AML-193 (cell line): ENCODE measurements at places on chromosomes 6 and 20.
A peak's percentile ranks its signal among the peaks of the same experiment; 100 is the strongest.

- DNase-seq, result no peak
These were observed 247.3 kb downstream of the ZNF217 start for GRCh38 chr20:53346335-53346648.

DNA sequence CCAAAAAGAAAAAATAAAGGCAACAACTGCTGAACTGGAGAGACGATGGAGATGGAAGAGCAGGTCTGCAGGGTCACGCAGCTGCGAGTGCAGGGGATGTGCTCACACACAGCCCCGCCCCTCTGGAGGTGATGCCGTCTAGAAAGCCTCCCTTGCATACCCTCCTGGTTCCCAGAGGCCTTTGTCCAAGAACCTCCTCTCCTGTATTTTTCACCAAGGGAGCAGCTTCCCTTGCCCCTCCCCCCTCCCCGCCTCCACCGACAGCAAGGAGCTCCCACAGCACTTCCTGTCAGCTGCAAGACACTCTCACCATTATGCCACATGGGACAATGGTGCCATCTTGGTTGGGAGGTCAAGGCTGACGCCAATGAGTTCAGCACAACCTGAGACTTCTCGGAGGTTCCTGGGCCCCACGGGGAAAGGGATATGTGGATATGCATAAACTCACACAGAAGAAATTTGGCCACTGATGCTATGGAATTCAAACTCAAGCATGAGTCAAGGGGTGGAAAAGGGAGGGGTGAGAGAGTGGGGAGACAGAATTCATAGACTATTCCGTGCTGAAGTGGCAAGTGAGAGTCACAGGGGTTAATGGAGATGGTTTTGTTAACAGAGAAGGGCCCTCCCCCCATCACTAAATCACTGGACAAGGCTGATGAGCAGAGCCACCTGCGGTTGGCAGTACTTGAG, 132.9 kb downstream of the SCML4 start:
- DNase-seq, result no peak

DNA sequence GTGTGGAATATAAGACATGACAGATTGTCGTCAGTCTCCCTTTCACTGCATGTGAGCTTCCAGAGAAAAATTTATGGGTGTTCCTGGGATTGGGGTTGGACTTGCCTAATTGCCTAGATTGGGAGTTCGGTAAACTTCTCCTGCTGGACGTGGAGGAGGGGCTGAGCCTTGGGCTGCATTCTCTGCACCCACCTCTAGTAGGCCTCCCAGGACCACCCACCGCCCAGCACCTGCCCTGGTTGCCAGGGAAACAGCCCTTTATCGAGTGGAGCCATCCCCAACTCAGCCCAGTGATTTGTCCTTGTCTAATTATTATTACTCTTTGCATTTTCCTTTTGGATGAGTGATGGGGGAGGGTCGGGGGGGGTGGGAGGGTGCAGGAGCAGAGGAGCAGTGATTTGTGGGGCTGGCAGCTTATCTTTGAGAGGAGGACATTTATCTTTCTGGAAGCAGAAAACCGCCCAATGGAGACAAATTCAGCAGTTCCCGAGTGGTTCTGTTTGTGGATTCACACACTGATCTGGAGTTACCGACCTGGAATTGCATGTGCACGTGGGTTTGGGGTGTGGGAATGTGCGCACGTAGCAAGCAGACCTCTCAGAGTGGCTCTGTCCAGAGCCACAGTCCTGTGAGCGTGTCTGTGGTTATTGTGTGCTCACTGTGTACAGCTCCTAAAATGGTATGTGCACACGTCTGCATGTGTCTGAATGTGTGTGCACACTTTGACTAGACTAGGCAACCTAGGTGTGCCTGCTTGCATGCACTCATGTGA, 104.5 kb downstream of the DHX35 start:
- DNase-seq, result no peak

GRCh38 chr6:414447-414846, 22.9 kb downstream of the IRF4 start:
- no peak for DNase-seq

- no peak for DNase-seq
These were observed 386.0 kb downstream of the SMOC2 start for GRCh38 chr6:168826726-168827585.

DNA sequence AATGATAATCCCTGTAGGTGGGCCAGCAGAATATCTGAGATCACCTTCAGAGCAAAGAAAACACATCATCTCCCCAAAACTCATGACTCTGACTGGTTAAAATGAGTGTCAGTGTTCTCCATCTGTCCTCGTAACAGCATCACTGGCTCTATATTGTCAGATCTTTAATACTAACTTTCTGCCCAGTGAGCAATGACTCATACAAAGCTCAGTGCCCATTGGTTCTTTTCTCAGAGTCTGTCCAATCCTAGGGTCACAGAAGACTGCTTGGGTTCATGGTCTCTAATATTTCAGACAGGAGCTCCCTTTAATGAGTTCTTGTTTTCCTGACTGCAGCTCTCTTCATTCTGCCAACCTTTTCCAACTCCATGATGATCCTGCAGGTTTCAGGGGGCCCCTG, 36.4 kb downstream of the HLA-DPB1 start:
- peak; percentile 78 for DNase-seq

DNA sequence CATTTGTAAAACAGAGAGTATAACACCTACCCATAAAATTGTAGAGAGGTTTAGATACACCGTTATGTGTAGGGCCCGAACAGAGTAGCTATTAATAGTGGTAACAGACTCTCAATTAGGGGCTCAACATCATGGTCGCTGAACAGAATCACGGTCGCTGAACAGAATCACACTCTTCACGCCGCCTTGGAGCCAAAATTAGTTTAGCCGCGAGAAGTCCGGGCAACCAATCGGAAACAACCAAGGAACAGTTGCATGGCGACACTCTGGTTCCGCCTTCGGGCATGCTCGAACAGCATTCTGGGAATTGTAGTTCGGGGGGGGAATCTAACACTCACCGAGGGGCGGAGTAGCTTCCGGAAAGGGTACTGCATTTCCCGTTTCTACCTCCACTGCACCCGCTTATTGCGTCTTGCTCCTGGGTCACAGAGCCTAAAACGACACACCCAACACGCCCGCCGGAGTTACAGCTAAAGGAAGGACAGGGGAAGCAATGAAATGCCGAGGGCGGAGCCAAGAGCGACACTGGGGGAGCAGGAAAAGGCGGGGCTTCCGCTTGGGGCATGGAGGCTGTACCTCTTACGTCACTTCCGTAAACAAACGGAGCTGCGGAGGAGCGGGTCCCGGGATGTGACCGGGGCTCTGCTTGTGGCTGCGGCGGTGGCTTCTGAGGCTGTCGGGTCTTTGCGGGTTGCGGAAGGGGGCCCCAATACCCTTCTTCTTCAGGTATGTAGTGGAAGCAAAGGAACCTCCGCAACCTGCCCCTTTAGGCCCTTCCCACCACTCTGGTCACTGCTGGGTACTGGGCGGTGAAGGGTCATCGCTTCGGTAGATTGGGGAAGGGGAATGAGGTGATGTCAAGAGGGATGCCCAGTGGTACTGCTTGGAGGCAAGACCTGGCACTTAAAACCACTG, at the start of gene CCDC28A:
TSS of gene CCDC28A (plus strand) at position 593 of the 915 bp plus-strand sequence. CDS start 2,352 bp downstream, outside the sequence.
- DNase-seq, result peak; percentile 99

DNA sequence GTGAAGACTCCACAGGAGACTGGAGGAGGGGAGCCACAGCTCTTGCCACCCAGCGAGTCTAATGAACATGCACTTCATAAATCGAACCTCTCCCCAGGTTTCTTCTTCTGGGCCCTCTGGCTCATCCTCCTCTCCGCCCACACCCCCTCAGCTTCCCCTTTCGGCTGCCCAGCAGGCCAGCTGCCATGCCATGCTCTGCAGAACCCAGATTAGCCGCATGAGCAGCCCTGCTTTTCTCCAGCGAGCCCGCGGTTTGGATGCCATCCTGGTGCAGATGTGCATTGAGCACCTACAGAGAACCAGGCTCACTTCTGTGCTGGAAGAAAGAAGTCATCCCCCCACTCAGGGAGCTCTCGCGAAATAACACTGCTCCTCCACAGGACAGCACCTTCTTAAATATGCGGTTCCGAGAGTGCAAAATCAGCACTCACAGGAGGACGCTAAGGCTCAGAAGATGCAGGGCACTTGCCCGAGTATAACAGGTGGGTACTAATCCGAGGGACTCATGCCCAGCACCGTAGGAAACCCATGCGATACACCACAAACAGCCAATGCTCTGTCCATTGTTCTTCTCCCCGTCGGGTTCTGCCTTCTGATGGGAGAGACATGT, 143.0 kb upstream of the THBS2 start:
- DNase-seq, result no peak

GRCh38 chr20:49545572-49545971, 22.4 kb downstream of the PTGIS start:
- DNase-seq, result no peak

DNA sequence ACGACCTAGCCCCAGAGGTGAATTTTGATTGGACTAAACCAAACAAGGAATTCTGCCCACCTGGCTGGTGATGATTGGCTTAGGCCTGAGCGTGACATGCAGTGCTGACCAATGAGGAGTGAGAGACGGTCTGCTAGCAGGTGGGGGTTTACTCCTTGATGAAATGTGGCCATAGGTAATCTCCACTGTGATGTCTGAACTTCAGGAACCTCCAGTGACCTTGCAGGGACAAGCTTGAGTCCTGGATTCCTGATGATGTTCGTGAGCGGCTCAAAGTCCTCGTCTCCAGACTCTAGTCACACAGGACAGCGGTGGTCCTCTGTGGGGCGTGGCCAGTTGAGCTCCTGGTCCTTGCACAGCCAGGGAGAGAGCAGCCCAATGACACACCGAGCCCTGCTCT, 8.4 kb downstream of the VSX1 start:
- no peak for DNase-seq

GRCh38 chr6:129364037-129364436, 345.9 kb downstream of the ARHGAP18 start:
- DNase-seq, result no peak
